Posterior cingulate gyrus (tissue), 11 donors: ENCODE measurements at places on chromosomes 1 and 21.

DNA sequence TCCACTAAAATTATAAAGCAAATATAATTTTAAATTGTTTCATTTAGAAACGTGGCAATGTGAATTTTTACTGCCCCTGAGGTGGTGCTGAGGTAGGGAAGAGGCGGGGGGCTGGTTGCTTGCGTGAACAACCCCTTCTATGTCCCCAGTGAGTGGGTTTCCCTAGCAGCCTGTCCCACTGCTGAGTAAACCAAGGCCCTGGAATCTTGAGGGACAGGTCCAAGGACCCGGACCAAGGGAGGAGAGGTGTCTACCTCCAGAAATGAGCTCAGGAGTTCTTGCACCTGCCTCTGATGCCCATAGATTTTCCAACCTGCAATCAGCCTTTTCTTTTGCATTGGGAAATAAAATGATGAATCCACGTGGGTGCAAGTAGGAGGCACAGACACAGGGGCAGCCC is 649 bp upstream of the LDLRAD1 start:
- DNase-seq = no peak

DNA sequence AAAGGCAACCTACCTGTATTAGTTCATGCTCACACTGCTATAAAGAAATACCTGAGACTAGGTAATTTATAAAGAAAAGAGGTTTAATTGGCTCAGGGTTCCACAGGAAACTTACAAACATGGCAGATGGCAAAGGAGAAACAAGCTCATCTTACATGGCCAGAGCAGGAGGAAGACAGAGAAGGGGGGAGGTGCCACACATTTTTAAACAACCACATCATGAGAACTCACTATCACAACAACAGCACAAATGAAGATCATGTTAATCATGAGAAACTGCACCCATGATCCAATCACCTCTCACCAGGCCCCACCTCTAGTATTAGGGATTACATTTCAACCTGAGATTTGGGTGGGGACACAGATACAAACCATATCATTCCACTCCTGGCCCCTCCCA is 90.6 kb upstream of the KCTD3 start:
- DNase-seq = no peak

DNA sequence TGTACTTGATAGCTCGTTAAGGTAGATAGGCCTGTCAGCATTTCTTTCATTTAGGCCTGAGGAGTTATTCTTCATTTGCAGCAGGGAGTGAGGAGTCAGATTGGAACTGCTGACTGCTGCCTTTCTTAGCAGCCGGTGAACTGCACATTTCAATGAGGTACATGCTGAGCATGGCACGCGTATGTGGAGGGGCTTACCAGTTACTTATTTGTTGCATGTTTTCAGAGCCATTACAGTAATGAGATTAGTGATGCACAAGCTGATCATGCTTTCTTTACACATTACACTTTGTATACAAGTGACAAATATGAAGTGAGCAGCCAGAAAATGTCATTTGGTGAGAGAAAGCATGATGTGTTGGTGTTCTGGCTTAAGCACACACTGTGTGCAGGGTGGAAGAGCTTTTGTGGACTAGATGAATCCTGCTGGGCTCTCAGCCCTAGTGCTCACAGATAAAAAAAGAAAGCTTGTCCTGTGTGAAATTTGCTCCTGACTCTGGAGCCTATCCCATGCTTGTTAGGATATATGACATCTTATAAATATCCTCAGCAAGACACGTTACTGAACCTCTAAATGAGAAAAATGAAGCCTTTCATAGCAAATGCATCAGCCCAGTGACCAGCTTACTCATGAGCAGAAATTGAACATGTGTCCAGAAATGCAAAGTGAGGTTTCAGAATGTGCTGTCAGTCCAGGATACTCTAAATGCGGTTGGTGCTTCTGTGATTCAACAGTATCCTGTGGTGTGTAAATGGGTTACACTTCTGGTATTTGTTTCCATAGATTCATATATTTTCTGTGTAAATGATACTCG is 574.7 kb upstream of the ADGRL2 start:
- no peak for DNase-seq

DNA sequence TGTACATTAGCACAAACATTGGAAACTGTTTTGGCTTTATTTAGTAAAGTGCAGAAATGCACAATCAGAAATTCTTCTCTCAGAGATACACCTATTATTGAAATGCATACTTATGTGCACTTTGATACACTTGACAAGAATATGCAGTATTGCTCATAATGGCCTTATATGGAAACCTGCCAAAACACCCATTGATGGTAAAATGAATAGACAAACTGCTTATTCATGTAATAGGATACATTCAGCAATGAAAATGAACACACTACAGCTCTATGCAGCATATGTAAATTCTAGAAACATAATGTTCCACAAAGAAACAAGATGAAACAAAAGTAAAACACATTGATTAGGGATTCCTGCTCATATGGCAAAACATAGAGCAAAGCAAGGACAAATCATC is 223.9 kb downstream of the S1PR1 start:
- no peak for DNase-seq

GRCh38 chr21:21101911-21102310 is 103.7 kb downstream of the NCAM2 start:
- no peak for DNase-seq

GRCh38 chr1:234310460-234310817 is 62.8 kb upstream of the COA6 start:
- DNase-seq = no peak

DNA sequence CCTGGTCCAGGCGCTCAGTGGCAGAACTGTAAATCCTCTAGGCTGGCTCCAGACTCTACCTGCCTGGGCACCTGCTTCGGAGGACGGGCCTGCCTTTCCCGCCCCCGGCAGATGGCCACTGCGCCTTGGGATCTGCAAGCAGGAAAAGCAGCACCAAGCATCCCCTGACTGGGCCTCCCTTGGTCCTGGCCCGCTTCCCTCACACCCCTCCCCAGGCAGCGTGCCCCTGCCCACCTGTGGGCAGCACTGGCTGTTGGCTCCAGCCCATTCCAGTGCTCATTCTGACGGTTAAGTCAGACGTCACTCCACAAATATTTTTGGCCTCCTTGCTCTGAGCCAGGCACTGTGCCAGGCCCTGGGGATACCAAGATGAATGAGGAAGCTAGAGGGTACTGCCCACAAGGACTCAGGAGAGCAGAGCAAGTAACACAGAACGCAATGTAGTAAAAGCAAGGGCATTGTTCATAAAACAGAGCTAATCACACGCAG is 22.0 kb upstream of the BLACAT1 start:
- DNase-seq = peak; percentile 87

DNA sequence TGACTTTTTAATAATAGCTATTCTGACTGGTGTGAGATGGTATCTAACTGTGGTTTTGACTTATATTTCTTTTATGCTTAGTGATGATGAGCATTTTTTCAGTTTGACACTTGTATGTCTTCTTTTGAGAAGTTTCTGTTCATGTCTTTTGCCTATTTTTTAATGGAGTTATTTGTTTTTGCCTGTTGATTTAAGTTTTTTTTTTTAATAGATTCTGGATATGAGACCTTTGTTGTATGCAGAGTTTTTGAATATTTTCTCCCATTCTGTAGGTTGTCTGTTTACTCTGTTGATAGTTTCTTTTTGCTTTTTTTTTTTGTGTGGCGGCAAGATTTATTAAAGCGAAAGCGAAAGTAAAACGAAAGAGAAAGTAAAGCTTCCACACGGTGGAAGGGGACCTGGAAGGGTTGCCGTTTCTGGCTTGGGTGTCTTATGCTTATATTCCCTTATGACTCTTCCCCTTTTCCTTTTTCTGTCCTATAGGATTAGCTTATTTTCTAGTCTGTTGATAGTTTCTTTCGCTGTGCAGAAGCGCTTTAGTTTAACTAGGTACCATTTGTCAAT is 67.6 kb downstream of the TBX19 start:
- no peak for DNase-seq

GRCh38 chr1:110434946-110435345 is 16.0 kb upstream of the PROK1 start:
- DNase-seq = no peak

DNA sequence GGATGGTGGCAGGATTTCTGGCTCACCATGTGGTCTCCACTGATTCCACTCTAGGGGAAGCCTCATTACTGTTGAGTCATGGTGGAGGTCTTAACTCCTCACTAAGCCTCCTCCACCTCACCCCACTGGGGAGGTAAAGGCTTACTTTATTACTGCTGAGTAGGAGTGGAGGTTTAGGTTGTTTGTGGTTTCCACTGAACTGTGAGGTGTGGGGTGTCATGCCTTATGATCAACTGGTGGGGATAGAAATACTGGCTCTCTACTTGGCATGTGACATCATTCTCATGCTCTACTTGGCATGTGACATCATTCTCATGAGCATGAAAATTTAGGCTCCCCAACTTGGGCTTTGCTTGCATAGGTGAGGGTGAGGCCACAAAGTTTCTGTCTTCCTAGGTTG is 35.6 kb downstream of the COL6A1 start:
- DNase-seq = no peak

GRCh38 chr1:179167955-179168354 is 61.5 kb downstream of the ABL2 start:
- no peak for DNase-seq

DNA sequence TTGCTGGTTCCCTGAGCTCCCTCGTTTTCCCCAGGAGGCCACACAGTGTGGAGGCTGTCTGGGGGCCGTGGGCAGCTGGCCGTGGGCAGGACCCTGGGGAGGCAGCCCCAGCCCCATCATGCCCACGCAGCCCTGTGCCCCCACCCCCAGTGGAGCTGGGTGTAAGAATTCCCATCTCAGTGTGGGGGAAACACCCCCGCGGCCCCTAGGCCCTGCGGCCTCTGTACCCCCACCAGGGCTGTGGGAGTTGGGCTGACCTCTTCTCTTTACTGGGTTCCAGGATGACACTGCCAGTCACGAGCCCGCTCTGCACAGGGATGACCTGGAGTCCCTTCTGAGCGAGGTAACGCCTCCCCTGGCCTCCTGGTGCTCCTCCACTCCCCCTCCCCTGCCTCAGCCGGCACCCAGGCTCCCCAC is 3.7 kb upstream of the PFKL start:
- no peak for DNase-seq

DNA sequence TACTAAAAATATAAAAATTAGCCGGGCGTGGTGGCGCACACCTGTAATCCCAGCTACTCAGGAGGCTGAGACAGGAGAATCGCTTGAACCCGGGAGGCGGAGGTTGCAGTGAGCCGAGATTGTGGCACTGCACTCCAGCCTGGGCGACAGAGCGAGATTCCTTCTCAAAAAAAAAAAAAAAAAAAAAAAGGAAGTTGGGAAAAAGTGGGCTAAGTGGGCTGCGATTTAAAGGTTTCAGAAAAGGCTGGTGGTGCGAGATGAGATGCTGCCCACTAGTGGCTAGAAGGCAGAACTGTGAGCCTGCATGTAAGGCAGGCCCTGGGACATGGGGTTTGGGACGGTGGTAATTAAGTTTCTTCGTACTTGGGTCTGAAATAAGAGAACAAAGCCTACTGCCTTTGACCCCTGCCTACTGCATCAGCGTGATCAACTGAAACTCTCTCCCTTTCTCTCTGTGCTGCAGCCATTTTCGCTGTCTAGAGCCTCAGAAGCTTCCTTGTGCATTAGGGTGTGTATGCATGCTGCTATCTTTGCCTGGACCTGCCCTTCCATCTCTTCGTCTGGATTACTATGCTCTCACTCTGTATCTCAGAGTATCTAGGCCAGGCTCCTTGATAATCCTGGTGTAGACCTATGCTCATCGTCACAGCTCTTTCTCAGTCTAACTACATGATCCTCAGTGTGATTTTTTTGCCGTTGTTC is 12.4 kb downstream of the FMOD start:
- peak; percentile 73 for DNase-seq

DNA sequence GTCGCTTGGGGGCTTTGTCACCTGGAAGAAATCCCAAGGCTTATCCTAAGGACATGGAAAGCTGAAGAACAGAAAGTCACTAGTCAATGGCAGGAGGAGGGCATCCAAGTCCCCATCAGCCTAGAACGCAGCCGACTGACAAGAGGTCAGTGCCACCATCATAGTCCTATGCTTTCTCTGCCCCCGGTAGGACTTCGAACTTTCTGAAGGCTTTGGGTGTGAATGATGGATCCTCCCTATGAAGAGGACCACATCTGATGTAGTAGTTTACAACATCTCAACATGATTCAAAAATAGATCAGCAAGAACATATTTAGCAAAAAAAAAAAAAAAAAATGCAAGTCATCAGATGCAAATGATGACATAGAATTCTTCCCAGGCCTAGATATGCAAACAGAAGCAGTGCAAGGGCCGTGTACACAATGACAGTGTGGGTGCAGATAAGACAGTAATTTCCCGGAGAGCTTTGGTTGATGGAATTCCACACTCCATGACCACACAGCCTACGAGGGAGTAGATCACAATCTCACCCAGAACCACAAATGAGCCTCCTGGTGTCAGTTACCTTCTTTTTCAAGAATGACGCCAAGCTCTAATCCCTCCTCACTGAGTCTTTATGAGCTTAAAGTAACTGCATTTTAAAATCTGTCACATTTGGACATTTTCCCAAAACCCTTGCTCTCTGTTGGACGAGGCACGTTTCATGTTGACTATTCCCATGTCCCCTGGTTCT is 88.2 kb downstream of the PSMG1 start:
- DNase-seq = peak; percentile 49

- DNase-seq = no peak
Measured at GRCh38 chr1:94285031-94285654, 47.8 kb upstream of the ARHGAP29 start.

DNA sequence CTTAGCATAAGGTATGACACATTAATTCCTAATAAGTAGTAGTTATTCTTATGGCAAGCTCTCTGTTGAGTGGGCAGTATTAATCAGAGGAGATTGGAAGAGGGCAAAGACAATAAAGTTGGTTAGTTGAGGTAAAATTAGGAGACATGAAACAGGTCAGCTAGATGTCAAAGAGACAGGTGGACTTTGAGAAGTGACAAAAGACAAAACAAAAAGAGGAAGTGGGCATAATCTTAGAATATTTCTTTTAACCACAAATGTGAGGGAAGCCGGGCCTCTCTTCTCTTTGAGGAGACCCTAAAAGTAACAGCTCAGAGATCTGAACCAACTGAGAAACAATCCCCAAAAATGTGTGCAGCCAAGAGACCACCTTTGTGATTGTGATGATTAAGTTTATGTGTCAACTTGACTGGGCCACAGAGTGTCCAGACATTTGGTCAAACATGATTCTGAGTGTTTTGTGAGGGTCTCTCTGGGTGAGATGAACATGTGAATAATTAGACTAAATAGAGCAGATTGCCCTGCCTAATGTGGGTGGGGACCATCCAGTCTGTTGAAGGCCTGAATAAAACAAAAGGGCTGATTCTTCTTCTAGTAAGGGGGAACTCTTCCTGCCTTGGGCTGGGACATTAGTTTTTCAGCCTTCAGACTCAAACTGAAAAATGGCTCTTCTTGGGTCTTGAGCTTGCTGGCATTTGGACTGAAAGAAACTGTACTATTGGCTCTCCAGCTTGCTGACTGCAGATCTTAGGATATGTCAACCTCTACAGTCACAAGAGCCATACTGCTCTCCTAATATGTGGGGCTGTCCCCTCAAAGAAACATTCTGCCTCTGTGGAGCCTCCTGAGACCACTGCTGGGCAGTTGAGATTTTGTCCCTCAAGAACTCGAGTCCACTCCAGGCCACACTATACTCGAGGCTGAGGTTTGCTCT is 40.0 kb downstream of the FCRL5 start:
- no peak for DNase-seq
